Hippocampal formation (tissue), 2 donors: ENCODE measurements at places on chromosomes 3 and 15.

DNA sequence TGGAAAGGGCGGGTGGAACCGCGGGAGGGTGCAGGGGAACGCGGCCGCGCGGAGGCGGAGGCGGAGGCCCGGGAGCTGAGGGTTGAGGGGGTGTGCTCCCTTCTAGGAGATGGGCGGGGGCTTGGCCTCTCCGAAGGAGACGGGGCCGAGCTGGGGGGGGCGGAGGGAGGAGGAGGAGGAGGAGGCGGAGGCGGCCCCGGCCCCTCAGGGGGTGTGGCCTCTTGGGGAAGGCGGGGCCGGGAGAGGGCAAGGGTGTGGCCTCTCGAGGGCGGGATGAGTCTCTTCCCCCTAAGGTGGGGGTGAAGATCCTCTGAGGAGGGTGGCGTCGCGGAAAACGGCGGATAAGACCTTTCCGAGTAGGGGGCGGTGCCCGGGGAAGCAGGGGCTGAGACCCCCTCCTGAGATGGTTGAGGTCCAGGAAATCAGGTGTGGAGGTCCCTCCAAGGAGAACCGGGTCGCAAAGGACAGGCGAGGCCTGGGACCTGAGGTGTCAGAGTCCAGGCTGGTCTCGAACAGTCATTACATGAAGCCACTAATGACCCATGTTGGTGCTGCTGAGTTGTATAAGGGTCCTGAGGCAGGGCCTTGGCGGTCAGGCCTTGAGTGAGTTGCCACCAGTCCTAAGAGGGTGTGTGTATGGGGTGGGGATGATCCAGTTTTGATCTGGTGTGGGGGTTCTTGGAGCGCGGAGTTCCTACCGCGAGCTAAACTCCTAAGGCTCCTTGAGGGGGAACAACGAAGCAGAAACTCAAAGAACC lies 759 bp downstream of the WDR6 start:
- DNase-seq: peak; percentile 74

- no peak for DNase-seq
Observed at GRCh38 chr15:45163508-45163856, 24.3 kb downstream of the SHF start.

DNA sequence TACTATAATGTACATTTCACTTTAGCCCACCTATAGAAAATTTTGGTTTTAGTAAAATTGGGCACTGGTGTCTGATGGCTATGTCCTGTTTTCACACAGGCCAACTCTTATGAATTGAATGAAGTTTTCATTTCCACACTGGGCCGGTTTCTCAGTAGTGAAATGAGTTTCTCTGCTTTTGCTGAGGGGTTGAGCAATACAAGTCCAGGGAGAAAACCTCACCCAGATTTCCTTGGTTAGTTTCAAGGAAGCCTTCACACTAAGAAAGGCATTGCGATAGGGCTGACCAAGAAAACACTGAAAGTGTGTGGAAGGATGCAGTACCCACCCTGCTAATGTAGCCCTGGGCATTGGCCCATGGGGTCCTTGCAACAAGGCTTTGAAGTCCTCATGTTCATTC lies 331.5 kb upstream of the CFAP20DC start:
- DNase-seq: no peak

- no peak for DNase-seq
Observed at GRCh38 chr15:92899601-92899947, 550 bp upstream of the CHD2 start.

DNA sequence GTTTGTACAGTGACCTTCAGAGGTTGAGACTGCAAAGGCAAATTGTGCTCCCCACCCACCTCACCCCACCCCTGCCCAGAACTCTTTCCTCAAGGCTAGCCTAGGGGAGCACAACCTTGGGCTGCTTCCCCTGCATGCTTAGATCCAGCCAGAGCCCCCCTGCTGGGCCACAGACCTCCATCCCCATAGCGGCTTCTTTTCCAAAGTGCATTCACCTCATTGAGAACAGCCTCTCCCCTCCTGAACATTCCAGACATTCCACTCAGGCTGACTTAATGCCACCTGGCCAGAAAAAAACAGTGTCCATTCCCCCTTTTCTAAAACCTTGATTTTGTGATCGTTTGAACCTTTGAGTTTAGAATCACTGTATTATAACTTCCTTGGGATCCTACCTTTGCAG lies 124.4 kb upstream of the TOPAZ1 start:
- DNase-seq: no peak

DNA sequence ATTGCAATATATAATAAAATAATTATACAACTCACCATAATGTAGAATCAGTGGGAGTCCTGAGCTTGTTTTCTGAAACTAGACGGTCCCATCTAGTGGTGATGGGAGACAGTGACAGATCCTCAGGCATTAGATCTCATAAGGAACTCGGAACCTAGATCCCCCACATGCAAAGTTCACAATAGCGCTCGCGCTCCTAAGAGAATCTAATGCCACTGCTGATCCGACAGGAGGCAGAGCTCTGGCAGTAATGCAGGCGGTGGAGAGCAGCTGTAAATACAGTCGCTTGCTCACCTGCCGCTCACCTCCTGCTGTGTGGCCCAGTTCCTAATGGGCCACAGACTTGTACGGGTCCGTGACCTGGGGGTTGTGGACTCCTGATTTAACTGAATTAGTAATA lies 87.8 kb downstream of the P3H2 start:
- DNase-seq: no peak

DNA sequence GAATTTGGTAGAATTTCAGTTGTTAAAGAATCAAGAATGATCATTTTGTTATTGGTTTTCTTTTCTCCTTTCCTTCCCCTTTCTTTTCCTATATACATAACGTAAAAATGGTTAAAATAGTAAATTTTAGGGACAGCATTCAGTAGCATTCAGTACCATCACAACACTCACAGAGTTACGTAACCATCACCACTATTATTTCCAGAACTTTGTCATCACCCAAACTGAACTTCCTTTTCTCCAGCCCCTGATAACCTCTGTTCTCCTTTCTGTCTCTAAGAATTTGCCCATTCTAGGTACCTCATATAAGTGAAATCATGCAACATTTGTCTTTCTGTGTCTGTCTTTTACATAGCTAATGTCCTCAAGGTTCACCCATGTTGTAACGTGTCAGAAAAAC lies 165.3 kb downstream of the AKAP13 start:
- no peak for DNase-seq

- DNase-seq: no peak
Observed at GRCh38 chr15:88539441-88539840, 7.0 kb downstream of the DET1 start.

DNA sequence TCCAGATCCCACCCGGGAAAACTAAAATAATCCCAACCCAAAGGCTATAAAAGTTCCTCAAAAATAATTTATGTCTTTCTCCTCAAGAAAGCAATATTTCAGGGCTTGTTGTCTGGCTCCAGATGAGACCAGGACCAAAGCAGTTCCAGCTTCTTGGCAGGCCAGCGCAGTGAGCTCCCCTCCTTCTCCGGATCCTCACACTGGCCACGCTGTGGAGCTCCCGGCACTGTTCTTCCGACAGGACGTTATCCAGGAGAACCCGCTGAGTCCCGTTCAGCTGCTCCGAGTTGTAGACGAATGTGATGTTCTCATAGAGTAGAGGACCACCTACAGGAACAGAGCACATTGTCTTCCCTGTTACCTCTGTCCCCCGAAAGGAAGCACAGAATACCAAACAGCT lies 146.3 kb downstream of the P3H2 start:
- no peak for DNase-seq

DNA sequence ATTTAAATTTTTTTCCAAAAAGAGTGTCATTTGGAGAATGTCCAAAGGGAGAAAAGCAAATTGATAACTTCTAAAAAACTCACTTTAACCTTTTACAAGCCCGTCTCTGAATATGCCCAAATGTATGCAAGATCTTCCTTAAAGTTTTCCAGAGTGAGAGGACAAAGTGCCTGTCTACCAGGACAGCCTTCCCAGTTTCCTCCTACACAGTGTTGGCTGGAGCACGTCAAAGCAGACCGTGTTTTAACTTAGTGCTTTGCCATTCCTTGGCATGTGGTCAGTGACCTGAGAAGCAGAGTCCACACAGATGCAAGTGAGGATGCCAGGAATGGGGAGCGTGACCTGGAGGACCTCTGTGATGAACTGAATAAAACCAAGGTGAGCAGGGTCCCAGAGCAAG lies 245.7 kb downstream of the FAM43A start:
- no peak for DNase-seq

GRCh38 chr3:76753599-76753998 lies 286.3 kb upstream of the ROBO2 start:
- no peak for DNase-seq

DNA sequence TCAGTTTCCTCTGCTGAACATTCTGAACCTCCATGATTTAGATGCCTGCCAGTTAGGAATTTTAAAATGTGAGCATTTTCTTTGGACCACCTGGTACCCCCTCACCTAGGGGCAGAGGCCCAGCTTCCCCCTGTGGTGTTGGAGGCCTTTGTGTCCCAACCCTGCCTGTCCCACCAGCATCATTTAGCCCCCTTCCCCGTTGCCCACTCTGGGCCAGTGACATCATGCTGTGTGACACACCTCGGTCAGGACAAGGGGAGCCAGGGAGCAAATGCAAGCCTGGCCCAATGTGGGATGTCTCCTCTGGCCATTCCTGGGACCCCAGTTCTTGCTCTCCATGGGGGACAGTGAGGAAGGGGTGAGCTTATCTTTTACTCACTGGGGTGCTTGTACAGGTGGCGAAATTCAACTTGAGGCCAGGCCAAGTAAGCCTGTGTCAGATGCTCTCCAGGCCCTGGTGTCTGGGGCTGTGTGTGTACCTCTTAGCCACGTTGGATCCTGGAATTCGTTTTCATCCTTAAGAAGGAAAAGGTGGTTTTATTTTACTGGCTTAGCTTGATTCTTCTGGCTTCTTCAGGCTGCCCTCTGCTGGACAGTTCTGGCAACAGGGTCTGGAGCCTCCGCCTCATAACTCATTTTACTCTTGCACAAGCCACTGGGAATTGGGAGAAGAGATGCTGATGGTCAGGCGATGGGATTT lies 49.7 kb upstream of the MYZAP start:
- peak; percentile 30 for DNase-seq

GRCh38 chr3:72976281-72976741 lies 20.3 kb upstream of the PPP4R2 start:
- DNase-seq: no peak
